ENCODE measurements at places on chromosomes 2 and 18.

DNA sequence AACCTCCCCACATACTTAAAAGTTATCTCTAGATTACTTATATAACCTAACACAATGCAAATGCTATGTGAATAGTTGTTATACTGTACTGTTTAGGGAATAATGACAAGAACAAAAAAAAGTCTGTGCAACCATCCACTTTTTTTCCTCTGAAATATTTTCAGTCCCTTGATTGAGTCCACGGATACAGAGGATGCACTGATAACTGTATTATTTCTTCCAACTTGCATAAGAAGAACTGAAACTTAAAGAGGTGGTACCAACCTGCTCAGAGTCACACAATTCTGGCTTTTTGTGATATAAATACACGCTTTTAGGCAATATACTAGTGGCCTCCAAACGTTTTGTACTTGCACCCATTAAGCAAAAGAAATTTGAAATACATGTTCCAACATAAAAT, 1.4 kb downstream of the SMC6 start:
- DNase-seq, result no peak

DNA sequence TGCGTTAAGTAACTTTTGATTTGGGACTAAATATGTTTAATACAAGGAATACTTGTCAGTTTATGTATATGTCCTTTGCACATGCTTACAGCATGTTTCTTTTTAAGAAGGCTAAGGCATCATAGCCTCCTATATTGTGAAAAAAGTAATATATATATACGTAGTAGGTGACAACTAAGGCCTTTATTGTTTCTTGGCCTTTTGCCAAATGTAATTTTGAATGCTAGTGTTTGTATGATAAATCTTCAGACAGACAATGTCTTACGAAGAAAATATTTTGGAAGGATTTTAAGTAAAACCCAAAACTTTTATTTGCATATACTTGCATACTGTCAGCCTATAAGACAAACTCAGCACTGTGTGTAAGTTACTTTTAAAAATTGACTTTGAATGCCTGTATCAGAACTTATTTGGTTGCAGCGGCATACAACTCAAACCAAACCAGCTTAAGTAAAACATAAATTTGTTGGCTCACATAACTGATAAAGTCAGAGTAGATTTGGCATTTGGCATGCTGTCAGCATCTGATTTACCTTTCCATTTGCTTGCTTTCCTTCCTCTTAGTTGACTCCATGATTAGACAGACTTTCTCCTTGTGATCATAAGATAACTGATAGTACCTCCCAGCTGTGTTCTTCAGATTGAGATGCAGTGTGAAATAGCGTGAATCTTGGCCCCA, 24.4 kb downstream of the UBE2E3 start:
- no peak for DNase-seq

DNA sequence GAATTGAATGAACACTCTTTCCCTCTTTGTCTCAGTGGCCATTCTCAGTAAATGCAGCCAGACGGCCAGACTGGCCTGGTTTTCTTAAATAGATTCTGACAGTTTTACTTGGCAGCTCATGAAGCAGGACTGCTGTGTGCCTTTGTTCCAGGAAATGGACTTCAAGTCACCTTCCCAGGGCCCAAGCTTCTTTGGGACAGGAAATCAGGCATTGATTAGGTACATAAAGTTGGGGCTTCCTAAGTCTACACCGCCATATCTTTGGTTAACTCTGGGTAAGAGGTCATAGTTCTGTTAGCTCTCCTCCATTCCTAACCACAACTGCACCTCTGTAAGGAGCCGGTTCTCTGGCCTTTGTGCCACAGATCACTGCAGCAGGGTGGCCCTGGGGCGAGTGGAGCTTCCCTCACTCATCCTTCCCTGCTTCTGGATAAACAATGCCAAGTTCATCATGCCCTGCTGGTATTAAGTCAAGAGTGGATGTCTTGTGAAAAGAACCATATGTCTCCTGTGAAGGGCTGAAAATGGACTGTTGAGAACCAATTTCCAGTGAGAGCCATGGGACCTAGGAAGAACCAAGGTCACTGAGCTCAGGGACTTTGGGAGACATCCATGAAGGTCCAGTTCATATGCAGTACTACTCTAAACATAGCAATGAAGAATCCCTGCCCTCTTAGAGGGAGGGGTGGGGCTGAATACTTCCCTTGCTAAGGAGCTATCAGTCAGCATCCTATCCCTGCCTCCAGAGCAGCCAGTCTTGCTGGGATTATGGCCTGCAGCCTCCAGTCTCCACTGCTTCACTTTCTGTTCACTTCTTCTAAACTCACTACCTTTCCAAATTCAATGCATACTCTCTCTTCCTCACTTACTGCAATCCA, 122.6 kb upstream of the XPO1 start:
- DNase-seq, result no peak

DNA sequence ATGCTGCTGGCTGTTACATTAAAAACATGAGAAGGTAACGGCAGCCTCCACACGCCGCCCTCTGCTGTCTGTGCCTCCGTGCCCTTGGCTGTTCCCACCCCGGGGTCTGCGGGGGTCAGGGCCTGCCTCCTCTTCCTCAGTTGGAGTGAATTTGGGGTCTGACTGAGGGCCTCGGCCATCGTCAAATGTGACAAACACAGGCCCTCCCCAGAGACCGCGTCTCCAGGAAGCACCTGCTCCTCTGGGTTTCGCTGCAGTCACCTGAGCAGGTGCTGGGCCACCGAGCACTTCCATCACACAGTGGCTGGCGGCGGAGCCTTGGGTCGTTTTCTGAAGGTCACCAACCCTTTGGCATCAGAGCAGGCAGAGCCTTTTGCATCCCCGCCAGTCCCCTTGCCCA, 70.9 kb downstream of the NFATC1 start:
- no peak for DNase-seq

GRCh38 chr2:185645529-185645928, 93.1 kb upstream of the FSIP2 start:
- DNase-seq, result no peak

DNA sequence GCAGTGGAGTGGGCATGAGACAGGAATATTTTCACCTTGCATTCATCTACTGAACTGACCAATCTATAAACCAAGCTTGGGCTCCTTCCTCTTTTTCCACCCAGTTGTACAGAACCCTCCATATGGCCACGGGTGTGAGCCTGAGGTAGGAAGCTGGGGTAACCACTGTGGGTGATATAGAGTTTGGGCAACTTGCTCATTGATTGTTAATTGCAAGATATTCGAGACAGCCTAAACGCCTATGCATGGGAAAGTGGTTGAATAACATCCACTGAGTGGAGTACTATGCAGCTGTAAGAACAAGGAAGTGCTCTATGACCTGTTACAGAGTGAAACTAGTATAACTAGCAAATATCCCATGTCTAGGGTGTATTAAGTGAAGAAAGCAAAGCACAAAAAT, 7.3 kb upstream of the VAPA start:
- no peak for DNase-seq

DNA sequence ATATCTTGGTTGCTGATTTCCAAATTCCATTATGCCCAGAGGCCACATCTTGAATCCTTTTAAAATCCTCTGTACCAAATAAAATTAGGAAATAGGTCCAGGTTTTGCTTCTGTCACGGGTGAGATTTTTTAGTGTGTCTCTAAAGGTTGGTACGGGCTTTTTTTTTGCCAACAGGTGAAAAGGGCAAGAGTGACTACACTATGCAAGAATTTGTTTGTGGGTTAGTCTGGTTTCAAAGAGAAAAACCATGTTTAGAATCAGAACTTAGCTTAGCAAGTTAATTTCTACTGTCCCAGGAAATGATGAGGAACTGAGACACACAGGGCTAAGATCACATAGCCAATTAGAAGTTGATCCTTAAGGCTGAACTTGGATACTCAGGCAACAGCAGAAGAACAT, 41.7 kb downstream of the POLR1A start:
- DNase-seq, result no peak

GRCh38 chr2:186129767-186130581, 356.1 kb upstream of the ZC3H15 start:
- DNase-seq, result no peak

GRCh38 chr2:17136877-17137276, 381.4 kb downstream of the RAD51AP2 start:
- no peak for DNase-seq

DNA sequence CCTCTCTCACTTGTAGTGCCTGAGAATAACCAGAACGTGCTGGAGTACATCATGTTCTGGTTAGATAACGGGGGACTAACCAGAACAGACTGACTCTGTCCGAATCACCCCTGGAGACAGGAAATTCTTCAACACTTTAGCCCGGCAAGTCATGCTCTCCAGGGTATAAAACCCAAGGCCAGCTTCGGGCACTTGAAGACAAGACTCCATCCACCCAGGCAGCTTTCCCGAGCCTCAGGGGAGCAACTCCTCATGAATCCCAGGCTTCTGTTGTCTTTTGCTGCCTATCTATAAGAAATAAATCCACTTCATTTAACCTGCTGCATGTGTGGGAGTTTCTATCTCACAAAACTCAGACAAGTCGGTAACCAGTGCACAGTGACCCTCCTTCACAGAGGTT, 99.6 kb downstream of the KCNF1 start:
- no peak for DNase-seq

GRCh38 chr18:61850756-61851155, 42.1 kb downstream of the RNF152 start:
- DNase-seq, result no peak

GRCh38 chr18:24766376-24766775, 305.9 kb downstream of the HRH4 start:
- DNase-seq, result no peak

GRCh38 chr2:162232671-162233070, 10.6 kb downstream of the FAP start:
- no peak for DNase-seq

- no peak for DNase-seq
These were observed 577.8 kb upstream of the NXPH2 start for GRCh38 chr2:139357972-139358371.

DNA sequence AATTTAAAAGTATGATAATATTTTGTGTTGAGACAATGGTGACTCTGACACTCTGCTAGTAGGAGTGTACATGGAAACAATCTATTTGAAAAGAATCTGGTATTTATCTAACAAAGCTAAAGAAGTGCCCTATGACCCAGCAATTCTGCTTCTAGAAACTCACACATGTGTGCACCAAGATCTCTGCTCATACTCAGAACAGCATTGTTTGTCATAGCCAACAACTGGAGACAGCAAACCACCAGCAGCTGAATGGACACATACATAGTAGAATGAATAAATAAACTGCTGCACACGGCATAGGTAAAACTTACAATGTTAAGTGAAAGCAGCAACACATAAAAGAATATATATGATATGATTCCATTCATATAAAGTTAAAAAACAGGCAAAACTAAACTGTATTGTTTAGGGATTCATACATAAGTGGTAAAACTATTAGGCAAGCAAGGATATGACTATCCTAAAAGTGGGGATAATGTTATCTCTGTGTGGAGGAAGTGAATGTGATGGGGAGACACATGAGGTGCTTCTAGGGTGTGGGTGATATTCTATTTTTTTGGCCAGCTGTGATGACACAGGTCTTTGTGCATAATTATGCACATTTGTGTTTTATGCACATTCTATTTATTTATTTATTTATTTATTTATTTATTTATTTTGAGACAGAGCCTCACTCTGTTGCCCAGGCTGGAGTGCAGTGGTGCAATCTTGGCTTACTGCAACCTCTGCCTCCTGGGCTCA, 71.1 kb downstream of the RFTN2 start:
- DNase-seq, result no peak

DNA sequence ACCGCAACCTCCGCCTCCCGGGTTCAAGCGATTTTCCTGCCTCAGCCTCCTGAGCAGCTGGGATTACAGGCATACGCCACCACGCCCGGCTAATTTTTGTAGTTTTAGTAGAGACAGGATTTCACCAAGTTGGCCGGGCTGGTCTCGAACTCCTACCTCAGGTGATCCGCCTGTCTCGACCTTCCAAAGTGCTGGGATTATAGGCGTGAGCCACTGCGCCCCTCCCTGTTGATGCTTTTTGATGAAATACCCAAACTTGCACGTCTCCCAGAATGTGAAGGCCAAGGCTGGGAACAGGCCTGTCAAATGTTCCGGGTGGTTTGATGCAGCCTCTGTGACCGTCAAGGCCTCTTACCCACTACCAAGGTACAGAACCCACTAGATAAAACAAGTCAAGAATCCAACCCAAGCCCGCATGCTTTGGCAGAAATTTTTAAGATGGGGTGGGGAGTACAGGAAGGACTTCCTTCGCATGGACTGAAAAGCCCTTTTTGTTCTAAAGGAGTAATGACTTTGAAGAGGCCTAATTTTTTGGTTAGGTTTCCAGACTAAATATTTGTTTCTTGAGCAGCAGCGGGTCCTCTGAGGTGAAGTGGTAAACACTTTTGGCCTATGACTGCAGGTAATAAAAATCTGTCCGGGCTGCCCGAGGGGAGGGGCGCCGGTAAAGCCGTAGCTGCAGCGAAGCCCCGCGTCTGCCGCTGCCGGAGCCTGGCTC, 3.7 kb upstream of the EVX2 start:
- DNase-seq, result no peak

- DNase-seq, result no peak
These were observed 221.6 kb downstream of the PIK3C3 start for GRCh38 chr18:42176599-42176998.

- no peak for DNase-seq
These were observed 45.4 kb upstream of the CCDC150 start for GRCh38 chr2:196594158-196594557.

- DNase-seq, result peak; percentile 89
These were observed 13.3 kb downstream of the CNOT11 start for GRCh38 chr2:101265893-101266499.

GRCh38 chr2:237701859-237702390, 74.5 kb downstream of the LRRFIP1 start:
- no peak for DNase-seq

DNA sequence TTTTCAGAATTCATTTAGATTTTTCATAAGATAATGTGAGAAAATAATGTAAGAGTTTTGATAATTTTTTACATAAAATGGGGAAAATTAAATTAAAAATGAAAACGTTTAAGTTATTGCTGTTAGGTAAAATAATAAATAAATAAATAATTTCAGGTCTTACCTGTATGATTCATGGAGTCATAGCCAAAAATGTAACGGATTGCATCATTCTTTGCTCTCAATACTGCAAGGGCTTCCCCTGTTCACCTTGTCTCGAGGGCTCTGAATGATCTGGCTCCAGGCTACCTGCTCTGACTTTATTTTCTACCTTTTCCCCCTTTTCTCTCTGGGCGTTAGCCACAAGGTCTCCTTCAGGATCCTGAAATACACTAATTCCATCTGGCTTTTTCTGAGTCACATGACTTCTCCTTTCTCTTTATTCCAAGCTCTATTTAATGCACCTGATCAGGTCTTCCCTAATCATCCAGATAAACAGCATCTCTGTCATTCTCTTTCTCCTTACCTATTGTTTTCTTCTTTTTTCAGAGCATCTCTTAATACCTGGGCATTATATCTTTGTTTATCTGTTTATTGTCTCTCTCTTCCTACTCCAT, 30.0 kb upstream of the CFAP36 start:
- no peak for DNase-seq

- no peak for DNase-seq
These were observed 140.4 kb downstream of the MTX2 start for GRCh38 chr2:176409671-176410070.

GRCh38 chr2:240507778-240508251, 50.0 kb downstream of the ANKMY1 start:
- no peak for DNase-seq
